Calu3 (cell line): ENCODE measurements at places on chromosomes 5 and 9.

DNA sequence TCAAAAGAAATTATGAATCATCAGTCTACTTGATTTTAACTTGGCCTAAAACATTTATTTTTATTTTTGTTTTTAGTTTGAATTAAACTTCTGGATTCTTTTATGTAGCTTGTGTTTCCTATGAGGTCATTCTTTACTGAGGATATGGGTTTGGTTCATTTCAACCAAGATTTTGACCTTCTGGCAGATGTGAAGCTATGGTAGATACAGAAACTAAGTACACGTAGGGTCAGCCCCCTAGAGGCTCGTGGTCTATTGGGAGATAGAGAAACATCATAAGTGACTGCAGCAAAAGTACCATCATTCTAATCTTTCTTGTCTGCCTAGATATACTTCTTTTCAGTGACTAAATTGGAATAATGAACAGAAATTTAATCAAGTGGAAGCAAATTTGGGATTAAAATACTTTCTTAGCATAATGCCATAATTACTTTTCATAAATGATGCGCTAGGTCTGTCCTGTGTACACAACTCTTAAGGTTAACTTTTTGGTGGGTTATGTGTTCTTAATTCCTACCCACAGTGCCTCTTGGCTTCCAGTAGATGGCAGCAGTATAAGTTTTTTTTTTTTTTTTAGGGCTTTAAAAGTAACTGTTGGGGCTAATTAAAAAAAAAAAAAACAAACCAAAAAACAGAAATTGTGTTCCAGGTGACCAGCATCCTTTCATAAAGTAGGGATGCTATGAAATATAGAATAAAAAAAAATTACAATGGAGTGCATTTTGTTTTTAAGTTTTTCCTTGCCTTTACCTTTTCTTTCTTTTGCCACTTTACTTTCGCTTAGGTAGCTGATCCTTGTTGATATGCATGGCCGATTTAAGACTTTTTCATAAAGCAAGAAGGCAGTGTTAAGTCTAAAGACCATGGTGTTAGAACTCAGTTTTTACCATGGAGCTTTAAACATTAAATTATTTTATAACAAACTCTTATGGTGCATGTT lies 49.9 kb downstream of the LRRTM2 start:
- DNase-seq: no peak

- no peak for DNase-seq
Measured at GRCh38 chr9:5510989-5511388, 658 bp downstream of the PDCD1LG2 start.

- DNase-seq: no peak
Measured at GRCh38 chr5:38554861-38555260, 1.6 kb downstream of the LIFR start.

GRCh38 chr5:42518595-42519221 lies 95.5 kb downstream of the GHR start:
- DNase-seq: no peak

DNA sequence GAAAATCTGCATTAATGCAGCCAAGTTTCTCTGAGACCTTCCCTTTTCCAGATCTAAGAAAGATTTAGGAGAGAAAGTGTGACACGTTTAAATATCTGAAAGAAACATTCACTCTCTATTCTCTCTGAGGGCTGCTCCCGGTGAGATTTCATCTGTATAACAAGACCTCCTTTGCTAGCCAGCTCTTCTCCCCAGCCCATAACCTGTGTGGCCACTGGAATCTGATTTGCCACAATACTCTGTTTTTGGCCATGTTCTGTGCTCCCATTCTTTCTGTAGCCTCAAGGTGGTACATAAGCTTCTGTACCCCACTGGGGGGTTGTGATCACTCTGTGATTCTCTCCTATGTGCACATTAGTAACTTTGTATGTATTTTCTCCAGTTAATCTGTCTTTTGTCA lies 291.0 kb upstream of the SEMA6A start:
- no peak for DNase-seq
